IPS-NIHi11 (cell line): ENCODE measurements at places on chromosomes 3 and 15.

DNA sequence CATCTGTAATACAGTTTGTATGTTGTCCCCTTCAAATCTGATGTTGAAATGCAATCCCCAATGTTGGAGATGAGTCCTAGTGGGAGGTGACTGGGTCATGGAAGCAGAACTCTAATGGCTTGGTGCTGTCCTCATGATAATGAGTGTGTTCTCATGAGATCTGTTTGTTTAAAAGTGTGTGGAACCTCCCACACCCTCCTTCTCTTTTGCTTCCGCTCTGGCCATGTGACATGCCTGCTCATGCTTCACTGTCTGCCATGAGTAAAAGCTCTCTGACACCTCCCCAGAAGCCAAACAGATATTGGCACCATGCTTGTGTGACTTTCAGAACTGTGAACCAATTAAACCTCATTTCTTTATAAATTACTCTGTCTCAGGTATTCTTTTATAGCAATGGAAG lies 794.0 kb upstream of the CFAP20DC start:
- DNase-seq: no peak

- no peak for DNase-seq
These were observed 90.6 kb downstream of the IQSEC1 start for GRCh38 chr3:12982619-12983101.

DNA sequence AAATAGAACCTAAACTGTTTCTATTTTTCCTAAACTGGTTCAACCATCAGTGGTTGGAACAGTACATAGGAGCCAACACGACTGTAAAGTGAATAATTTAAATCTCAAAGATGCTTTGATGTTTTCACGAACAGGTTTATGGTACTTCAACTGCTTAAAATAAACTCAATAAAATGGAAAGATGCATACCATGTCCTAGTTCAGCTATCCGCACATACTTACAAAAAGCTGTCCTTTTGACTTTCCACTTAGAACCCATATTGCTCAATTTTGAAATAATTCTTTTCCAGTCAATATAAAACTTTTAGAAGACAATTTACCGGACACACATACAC lies 902 bp downstream of the CMTM6 start:
- DNase-seq: no peak

DNA sequence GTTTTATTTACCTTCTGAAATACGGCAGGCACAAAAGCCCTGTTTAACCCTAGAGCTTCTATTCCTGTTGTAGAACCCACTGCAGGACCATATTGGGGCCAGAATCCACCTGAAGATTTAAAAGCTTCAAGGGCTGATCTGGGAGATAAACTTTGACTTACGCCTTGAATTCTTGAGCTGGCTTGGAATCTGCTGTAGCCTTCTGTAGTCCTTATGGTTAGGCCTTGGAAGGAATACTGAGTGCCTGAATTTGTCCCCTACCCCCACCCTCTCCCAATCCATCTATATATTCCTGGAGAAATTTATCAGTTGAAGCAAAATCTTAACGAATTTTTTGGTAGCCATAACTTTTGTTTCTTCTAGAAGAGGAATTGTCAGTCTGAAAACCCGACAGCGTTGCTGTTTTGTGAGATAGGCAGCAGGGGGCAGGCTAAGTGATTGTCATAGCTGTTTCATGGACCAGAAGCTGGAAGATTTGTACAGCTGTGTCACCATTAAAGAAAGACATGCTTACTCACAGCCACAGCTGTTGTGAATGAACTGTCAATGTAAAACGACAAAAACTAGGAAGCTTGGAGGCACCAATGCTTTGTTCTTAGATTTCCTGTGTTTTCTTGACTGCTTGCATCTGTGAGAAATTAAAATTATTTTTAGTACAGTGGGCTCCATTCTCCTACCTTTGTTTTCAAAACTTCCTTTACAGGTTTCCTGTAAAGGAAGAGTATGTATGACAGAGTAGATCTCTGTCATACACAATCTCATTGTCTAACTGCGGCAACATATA lies 12.8 kb downstream of the LXN start:
- peak; percentile 50 for DNase-seq

DNA sequence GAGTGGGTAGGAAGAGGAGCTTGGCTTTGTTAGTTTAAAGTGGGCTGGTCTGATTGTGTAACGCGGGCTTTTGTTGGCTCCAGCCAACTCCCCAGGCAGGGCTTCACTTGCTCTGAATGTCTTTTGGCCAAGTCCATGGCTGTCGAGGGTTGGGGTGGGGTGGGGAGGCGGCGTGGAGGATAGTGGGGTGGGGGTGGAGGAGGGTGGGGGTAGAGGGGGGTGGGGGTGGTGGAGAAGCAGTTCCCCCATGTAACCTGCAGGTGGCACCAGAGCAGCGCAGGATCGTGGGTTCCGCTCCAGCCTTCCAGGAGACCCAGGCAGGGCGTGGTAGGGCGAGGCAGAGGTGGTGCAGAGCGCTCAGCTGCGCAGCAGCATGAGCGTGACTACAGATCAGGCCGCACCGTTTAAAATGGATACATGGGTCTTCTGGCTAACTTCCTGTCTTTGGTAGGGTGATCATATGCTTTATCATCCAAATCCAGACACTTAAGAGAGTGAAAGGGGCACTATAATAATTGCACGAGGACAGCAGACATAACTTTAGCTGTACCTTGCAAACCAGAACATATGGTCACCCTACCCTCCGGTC lies 28.3 kb downstream of the GOLGA6A start:
- DNase-seq: peak; percentile 87

GRCh38 chr3:40780925-40781406 lies 256.2 kb downstream of the ZNF621 start:
- DNase-seq: no peak

DNA sequence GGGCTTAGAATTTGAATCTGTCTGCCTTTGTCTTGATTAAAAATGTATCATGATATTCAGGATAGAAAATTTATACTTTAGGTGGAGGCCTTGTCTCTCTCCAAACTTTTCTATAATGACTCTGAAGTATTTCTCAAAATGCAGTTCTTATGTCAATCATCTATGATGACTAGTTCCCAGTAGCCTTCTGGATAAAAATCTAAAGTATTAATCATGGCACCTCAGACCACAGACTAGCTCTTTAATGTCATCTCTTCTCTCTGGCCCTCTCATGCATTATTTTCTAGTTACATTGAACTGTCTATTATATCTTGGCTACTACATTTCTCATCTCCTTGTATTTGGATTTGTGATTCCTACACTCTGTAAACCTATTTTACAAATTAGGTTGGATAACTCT lies 96.9 kb downstream of the ZPLD1 start:
- no peak for DNase-seq

DNA sequence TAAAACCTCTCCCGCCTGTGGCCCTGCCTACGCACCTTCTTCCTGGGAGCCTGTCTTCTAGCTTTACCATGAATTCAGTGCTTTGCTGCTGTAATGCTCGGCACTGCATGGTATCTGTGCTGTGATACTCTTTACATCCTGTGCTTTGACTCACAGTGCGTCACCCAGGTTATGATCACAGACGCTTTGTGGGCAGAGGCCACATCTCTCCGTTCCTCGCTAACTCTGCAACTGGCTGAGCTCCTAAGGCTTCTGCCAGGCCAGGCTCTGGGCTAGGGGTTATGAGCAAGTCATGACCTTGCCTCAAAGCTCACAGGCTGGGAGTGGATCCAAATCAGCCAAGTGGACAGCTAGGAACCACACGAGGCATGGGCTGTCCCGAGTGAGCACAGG lies 23.2 kb downstream of the SPTBN5 start:
- no peak for DNase-seq

- no peak for DNase-seq
These were observed 13.0 kb downstream of the TGM5 start for GRCh38 chr15:43253431-43254403.

DNA sequence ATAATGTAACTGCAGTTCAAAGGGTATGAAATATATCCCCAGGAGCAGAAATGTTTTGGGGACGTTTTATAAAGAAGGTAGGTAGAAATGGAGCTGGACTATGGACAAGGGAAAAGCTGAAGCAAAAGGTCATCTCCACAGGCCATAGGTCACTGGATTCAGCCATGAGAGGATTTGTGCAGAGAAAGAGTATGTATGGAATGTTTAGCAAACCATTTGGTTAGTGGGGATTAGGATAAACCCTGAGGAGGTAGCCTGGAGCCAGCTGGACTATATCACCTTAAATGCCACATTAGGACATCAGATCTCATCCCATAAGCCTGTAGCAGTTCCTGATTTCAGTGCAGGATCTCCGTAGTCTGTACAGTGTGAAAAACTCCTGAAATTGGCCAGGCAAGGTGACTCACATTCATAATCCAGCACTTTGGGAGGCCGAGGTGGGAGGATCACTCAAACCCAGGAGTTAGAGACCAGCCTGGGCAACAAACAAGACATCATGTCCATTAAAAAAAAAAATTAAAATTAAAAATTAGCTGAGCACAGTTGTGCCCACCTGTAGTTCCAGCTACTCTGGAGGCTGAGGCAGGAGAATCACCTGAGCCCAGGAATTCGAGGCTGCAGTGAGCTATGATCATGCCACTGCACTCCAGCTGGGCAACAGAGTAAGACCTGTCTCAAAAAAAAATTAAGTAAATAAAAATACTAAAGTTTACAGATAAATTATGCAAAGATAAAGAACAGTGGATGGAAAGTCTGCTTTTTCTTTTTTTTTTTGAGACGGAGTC lies 4.7 kb downstream of the IP6K1 start:
- no peak for DNase-seq

GRCh38 chr3:122635789-122636188 lies 44.9 kb upstream of the PARP14 start:
- no peak for DNase-seq

DNA sequence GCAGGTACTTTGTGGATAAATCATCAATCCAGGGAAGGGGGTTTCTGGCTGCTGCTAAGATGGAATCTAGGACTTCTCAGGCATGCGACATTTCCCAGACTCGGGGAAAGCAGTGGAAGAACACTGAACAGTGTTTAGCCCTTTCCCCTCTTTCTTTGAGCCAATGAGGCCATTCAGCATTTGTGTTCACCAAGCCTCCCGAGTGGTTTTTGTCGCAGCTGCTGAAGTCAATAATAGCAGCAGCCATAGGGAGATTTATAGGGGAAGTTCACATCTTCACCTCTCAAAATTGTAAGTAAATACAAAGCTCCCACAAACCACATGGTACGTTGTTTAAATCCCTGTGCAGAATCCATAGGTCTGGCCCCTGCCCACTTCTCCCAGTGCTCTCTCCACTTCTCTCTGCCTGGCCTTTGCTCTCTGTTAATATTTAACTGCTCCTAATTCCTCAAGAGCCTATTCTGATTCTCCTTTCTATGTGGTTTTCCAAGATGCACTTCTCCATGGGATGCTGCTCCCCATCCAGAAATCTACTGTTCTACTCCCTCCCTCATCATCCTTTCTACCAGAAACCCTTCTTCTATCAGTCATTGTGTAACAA lies 230.7 kb downstream of the SHQ1 start:
- no peak for DNase-seq

GRCh38 chr3:5709714-5710113 lies 522.2 kb downstream of the EDEM1 start:
- no peak for DNase-seq

GRCh38 chr15:65339920-65340319 lies 35.4 kb downstream of the RNU5B-1 start:
- DNase-seq: peak; percentile 60

GRCh38 chr15:36527235-36528162 lies 51.9 kb upstream of the CDIN1 start:
- DNase-seq: no peak

DNA sequence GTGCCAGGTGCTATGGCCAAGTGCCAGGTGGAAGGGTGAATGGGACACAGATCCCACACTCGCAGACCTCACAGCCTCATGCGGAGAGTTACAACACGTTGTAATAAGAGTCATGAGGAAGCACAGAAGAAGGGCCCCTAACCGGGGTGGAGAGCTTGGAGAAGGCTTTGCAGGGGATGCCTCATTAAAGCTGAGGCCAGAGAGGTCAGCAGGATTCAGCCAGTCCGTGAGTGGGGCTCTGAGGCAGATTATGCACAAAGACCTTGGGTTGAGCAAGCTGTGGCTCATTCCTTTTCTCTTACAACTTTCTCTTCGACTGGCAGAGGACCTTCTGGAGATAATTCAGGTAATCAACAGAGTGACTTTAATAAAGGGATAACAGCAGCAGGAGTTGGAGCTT lies 65.3 kb upstream of the SNRK start:
- DNase-seq: no peak

DNA sequence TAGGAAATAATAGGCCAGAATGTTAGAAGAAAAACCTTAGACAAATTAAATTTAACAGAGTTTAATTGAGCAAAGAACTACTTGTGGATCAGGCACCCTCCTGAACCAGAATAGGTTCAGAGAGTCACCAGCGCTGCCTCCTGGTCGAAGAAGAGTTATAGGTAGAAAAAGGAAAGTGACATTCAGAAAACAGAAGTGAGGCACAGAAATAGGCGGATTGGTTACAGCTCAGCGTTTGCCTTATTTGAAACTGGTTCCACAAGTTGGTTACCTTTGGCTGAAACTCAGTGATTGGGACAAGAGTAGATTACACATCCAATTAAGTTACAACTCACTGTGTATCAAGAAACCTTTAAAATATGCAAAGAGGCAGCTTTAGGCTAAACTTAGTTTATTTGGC lies 4.4 kb downstream of the AADAC start:
- DNase-seq: no peak

GRCh38 chr15:23877502-23878412 lies 190.7 kb upstream of the NDN start:
- peak; percentile 66 for DNase-seq

- no peak for DNase-seq
These were observed 159.8 kb downstream of the ALCAM start for GRCh38 chr3:105526360-105527111.

DNA sequence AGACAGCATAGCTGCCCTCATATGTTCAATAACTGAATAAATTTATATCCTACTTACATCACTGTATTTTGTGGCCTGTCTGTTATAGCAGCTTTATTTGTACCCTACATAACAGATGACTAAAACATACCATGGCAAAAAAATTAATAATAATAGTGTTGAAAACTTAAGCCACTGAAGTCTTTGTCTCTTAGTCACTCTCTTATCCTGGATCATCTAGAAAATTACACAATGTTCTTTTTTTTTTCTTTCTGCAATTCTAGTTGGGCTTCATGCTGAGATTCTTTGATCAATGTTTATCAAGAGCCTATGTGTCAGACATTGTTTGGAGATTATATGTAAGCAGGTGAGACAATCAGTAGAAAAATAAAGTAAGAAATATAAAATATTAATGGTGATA lies 519.3 kb upstream of the ARPP21 start:
- no peak for DNase-seq

DNA sequence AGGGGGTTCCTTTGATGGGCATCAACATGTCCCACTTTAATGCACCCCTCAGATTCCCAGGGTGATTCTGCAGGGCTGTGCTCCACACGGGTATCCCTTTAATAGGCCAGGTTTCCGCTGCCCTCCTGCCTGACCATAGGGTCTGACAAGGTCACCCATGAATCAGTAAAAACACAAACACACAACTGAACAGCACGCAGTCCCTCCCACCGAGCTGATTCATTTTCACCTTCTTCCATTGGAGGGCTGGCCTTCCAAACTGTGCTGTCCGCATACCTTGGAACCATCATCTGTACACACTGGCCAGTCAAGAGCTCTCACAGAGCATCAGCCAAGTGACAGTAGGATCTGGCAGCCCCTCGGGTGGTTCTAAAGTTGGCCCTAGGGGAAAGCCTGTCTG lies 93.7 kb downstream of the FBLN2 start:
- no peak for DNase-seq

GRCh38 chr15:35741881-35742280 lies 195.9 kb upstream of the DPH6 start:
- no peak for DNase-seq
